Kidney epithelial cell (primary cell): ENCODE measurements at places on chromosomes 5 and 9. TPM values are rescaled to one million over a fixed set of nuclear protein-coding genes. Genes with fewer than 3 reads are reported as not detected.
A peak's percentile ranks its signal among the peaks of the same experiment; 100 is the strongest.

HBEGF gene
- total RNA-seq = 25.1 and 31.6 TPM in 2 replicates

UIMC1 gene
- total RNA-seq = 14.9 and 24.5 TPM in 2 replicates

ZNF618 gene
- 12.1 and 13.6 TPM in 2 replicates for total RNA-seq

DAB2 gene
- total RNA-seq = 12.6 and 14.6 TPM in 2 replicates

CCDC171 gene
- total RNA-seq = 3.3 and 5.0 TPM in 2 replicates

PCDHA12 gene
- 0.08 and 0.96 TPM in 2 replicates for total RNA-seq

SPATA31A3 gene
- not detected in 2 replicates for total RNA-seq

BTNL8 gene
- not detected in 2 replicates for total RNA-seq

TMEM250 gene
- total RNA-seq = 60.3 and 64.8 TPM in 2 replicates

SLC6A3 gene
- total RNA-seq = not detected in 2 replicates

GFI1B gene
- not detected in 2 replicates for total RNA-seq

ARL15 gene
- 9.7 and 12.0 TPM in 2 replicates for total RNA-seq

CAMK4 gene
- 0.62 and 0.75 TPM in 2 replicates for total RNA-seq

CTNNAL1 gene
- total RNA-seq = 20.3 and 24.7 TPM in 2 replicates

CCNO gene
- total RNA-seq = 1.3 and 3.9 TPM in 2 replicates

GRCh38 chr9:7907551-7908337 is 108.2 kb upstream of the DMAC1 start:
- no peak for DNase-seq

- no peak for DNase-seq
These were observed 177.1 kb downstream of the ATP10B start for GRCh38 chr5:160674901-160675300.

DNA sequence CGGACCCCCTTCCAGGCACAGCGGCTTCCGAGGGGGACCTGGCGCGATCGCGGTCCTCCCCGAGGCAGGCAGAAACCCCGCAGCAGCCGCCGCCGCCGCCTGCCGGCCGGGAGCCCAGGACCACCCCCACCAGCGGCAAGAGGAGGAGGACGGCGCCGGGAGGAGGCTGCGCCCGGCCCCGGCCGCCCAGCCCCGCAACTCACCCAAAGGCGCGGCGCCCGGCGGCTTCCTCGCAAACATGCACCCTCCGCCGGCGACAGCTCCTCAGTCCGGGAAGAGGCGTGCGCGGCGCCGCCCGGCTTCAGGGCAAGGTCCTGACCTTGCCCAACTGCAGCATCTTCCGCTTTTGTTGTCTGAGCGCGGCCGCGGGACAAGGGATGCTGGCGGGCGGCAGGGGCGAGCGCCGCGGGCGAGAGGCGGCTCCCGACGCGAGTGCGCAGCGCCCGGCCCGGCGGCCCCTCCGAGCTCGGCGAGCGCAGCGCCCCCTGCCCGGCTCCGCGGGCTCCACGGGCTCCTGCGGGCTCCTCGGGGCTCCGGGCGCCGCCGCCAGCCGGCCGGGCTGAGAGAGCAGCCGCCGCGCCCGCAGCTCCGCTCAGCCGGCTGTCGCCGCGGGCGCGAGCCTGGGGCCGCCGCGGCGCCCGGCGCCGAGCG is 507 bp downstream of the CTNND2 start:
- DNase-seq = no peak

GRCh38 chr5:31614151-31615020 is 24.5 kb upstream of the PDZD2 start:
- no peak for DNase-seq

- DNase-seq = no peak
These were observed 61.7 kb downstream of the CPLANE1 start for GRCh38 chr5:37187465-37187977.

DNA sequence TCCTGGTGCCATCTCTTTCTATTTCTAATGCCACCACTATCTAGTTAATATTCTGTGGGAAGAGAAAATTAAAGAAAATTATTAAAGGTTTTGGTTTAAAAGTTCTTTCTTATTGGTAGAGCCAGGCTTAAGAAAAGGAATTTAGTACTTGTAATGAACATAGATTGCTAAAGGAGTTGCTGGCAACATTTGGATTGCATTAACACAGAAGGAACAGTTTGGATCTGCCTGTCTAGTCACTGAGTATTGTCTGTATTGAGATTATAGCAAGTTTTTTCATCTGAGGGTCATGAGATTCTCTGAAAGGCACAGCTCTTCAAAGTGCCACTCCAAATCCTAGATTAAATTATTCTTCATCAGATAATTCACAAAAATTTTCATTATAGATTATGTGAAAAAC is 32.0 kb downstream of the FSD1L start:
- no peak for DNase-seq

DNA sequence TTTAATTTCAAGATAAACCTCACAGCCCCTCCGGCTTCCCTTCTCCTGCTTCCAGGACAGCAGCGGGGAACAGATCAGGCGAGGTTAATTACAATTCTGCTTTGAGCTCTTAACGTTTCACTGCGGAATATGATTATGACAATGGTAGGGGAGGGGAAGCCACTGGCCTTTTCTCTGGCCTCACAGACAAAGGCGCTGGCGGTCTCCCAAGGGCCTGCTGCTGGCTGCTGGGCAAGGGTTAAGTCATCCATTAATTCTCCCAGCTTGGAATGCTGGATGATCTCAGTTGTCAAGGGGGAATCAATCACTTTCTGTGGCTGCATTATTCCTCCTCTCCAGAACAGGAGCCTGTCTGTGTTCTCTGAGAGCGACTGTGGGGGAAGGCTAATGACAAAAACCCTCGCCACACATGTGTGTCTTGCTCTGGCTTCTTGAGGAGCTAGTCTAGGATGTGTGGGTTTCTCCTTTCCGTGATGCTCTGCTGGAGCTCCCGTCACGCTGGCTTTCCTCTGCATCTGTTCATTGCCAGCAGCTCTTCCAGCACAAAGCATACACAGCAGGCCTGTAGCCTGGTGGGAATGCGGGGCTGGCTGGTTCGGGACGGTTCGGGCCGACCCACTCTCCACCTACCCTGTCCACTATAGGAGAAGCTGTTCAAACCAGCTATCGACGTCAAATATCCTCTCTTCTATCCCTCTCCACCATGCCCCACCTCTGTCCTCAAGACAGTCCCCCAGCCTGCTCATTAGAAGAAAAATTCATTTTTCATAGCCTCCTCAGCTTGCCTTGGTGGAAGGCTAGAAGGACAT is 82.8 kb downstream of the DCP2 start:
- DNase-seq = peak; percentile 91

DNA sequence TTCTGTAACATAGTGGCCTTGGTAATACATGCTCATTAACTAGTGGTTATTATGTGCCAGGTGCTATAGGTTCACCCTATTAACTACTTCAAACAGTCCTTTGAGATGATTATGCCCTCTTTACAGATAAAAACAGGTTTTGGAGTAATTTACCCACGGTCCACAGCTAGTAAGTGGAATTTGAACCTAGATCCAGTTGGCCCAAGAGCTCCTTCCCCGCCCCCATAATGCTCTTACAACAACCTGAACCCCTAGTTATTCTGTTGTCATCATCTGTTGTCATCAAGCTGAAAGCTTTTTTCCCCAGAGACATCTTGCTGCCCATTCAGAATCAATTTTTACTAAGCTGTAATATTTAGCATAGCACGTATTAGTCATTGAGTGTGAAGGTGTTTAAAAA is 23.2 kb downstream of the XPA start:
- DNase-seq = no peak

- DNase-seq = no peak
These were observed 219.2 kb downstream of the DCP2 start for GRCh38 chr5:113195771-113196170.

DNA sequence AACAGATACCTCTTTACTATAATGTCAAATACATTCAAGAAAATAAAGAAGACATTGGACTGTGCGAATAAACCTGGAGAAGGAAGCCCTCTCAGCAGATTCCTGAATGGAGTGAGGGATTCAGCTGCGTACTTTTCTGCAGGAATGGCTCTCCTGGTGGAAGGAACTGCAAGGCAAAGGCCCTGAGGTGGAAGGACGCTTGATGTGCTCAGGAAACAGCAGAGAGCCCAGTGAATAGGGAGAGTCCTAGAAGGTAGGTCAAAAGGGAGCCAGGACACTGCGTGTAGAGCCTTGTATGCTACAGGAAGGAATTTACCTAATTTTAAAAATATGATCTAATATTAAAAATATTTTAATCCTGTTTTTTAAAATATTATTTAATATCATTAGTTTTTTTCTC is 68.5 kb upstream of the TTC23L start:
- DNase-seq = no peak

- no peak for DNase-seq
These were observed 27.8 kb downstream of the TMEM167A start for GRCh38 chr5:83049370-83049885.

DNA sequence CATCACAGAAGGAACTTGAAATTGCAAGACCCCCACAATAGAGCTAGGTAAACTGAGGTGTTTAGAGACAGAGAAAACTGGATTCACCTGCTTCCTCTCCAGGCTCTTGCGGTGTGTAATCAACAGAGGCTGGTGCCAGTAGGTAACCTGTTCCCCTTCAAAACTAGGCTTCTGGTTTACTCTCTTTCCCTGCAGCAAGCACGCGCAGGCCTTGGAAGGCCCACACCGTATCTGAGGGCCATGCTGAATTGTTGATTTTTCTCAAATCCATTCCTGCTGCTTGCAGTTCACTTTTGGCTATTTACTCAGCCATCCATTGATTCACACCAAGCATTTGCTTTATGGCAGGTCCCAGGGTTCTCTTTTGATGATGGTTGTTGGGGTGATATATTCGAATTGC is 667 bp upstream of the FRRS1L start:
- no peak for DNase-seq

DNA sequence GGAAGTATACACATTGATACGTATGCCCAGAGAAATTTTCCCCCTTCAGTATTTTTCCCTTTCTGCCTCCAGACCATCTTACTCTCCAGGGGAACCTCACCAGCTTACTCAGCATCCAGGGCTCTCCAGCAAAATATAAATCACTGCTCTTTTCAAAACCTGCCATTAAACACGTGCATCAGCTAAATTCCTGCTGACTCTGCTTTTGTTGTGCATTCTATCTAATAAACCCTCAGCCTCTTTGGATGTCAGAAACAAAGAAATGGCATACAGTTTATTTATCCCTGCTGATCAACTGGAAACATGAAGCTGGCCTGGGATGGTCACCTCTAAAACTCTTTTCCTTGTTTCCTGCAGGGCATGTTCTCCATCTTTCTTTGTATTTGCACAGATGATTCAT is 126.8 kb downstream of the TRPM3 start:
- no peak for DNase-seq

- no peak for DNase-seq
These were observed 30.1 kb downstream of the ADAMTSL2 start for GRCh38 chr9:133564451-133565116.

DNA sequence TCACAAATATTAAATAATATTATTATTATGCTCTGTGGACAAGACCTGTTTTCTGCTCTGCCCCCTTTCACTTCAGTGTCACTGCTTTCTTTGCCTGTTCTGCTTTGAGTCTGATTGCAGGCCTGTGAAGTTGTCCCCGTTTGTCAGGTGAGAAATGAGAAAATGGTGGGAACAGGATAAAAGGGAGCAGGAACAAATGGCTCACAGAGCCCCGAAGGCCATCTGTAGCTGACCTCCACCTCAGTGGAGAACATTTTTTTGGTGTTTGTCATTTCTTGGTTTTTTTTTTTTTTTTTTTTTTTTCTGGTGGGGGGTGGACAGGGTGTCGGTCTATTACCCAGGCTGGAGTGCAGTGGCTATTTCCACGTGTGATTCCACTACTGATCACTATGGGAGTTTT is 13.2 kb upstream of the S100Z start:
- DNase-seq = no peak

- DNase-seq = no peak
These were observed 127.3 kb downstream of the STARD4 start for GRCh38 chr5:111385051-111385450.

- DNase-seq = no peak
These were observed 302.4 kb downstream of the PDE4D start for GRCh38 chr5:59591162-59591561.

- DNase-seq = no peak
These were observed 77.7 kb downstream of the EFNA5 start for GRCh38 chr5:107593009-107593408.

DNA sequence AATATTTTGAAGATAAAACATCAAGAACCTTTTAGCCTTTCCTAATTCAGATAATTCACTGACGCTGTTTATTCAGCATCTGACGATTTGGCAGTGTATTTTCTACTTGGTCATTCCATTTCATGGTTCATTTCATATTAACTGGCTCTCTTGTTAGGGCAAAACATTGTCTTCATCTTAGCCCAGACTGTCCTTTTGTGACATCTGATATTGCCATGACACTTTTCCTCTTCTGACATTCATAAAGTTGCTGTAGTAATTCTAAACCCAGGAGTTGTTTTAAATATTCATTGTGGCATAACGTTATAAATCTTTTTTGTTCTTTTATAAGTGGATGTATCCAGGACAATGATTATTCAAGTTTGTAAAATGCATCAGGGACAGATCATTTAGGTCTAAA is 1.8 kb downstream of the SCAMP1 start:
- no peak for DNase-seq

DNA sequence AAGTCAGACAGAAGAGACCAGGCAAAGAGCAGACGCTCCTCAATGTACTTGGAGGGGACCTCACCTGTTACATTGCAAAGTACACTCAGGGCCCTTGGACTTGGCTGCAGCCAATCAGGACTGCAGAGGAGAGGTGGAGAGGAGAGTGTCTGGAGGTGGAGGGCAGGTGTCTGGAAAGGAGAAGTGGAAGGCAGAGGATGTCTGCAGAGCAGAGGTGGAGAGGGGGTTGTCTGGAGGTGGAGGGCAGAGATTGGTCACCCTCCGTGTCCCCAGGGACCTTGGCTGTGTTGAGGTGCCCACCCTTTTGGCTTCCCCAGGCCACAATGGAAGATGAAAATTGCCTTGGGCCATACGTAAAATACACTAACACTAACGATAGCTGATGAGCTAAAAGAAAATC is 241.3 kb upstream of the IRX2 start:
- no peak for DNase-seq

DNA sequence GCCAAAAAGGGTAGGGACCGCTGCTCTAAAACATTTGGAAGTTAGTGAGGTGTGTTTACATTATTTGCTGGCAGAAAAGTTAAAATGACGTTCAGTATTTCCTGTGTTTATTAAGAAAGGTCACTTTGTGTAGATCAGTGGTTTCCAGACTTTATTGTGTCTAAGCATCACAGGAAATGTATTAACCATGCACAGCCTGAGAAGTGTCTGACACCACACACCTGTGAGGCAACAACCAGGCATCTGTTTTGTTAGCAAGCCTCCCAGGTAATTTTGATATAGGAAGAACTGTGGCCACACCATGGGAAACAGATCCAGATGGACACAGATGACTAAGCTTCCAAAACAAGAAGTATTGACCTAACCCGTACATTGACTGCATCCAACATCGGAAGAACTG is 12.0 kb downstream of the TTC1 start:
- DNase-seq = no peak

GRCh38 chr9:91239367-91240111 is 122.2 kb downstream of the AUH start:
- DNase-seq = no peak

- DNase-seq = no peak
These were observed 36.2 kb upstream of the REEP2 start for GRCh38 chr5:138402640-138403039.

- no peak for DNase-seq
These were observed 35.5 kb downstream of the PLPP7 start for GRCh38 chr9:131324736-131325679.

- DNase-seq = no peak
These were observed 231.7 kb upstream of the CDH12 start for GRCh38 chr5:23084815-23085214.
